ENCODE measurements at places on chromosomes 7 and 10. TPM values are rescaled to one million over a fixed set of nuclear protein-coding genes. Genes with fewer than 3 reads are reported as not detected.

EPDR1 gene
- not detected for total RNA-seq

DNA sequence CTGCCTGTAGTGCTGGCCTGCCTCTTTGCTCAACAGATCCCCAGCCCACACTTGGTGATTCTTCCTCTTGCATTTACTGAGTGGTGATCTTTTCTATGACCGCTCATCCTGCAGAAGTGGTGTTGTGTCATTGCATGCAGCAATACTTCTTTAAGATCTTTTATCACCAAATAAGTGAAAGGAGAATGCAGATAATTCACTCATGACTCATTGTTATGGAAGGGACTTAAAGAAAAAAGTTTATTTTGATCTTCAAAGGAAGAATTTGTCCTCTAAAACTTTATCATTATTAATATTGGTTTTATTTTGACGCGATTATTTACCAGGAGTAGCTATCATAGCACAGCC, 489.1 kb upstream of the CELF2 start:
- no peak for DNase-seq

SFTPA1 gene
- total RNA-seq: not detected

GNAI1 gene
- total RNA-seq: 0.35 TPM

DNA sequence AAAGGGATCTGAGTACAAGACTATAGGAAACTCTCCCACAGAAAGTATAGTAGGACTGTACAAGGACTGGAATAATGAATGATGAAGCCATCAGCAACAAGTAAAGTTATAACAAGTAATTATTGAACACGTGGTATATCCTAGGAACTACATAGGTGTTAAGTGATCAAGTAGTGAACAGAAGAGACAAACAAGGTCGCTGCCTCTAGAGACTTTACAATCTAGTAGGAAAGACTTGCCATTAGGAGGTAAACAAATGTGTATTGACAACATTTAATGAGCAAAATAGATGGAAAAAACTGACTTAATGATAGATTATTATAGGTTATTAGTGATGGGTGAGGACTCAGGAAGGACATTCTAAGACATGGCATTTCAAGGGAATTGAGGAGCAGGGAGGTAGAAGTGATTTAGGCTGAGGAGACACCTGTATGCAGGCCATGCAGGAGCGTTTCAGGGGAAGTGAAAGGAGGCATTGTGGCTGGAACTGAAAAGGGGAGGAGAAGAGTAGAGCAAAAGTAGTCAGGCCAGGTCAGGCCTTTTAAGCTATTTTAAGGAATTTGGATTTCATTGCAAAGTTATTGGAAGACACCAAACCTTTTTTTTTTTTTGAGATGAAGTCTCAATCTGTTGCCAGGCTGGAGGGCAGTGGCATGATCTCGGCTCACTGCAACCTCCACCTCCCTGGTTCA, 8.5 kb upstream of the GLCCI1 start:
- DNase-seq: no peak

GRCh38 chr10:126240483-126240882, 147.8 kb downstream of the ADAM12 start:
- DNase-seq: no peak

DNA sequence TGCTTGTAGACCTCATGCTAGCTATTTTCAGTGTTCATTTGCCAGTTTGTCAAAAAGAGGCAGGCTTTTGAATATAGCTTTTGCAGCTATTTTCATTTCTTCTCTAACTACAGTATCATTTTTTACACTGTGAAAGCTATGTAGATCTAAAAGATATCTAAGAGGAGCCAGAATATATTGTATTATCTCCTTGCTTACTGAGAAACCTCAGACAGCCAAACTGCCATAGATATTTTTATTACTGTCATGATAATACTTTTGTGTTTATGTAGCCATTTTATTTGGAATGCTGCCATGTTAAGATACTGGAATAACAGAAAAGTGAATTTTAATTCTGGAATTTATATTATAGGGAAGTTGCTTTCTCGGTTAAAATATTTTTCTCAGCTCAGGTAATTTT, 37.2 kb downstream of the ANKIB1 start:
- no peak for DNase-seq

NEUROD6 gene
- total RNA-seq: not detected

DNA sequence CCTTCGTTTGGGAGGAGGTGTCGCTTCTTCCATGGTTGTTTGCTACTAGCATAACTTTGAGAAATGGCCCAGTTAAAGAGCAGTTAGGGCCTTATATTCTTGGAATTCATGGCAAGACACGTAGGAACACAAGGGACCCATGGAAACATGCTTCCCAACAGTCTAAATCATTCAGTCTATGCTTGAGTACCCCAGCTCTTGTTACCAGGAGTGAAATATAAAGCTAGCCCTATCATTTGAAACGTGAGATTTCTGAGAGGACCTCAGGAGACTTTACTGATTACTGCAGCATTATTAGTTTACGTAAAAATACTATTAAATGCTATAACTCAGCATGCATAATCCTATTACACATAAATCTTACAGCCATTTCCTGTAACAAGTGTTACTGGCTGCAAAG, 328.6 kb upstream of the CDC14C start:
- DNase-seq: no peak

- DNase-seq: no peak
Observed at GRCh38 chr7:67788669-67789068, 792.0 kb downstream of the TYW1 start.

DNA sequence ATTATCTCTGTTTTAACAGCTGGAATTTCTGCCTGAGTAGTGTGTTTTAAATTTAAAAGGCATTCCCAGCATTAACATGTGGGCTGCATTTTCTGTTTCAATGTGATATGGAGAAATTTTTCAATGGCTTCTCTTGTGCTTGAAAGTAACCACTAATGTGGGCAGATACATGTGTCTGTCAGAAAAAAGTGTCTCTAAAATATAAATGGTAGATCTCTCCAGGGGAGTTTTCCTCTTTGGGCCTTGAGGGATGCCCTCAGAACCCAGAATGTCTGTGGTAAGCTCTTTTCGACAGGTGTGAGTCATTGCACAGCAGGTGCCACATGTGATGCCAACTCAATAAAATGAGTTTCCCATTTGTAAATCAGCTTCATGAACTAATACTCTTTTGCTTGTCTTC, 221.1 kb downstream of the SEMA3E start:
- DNase-seq: no peak

ACTL6B gene
- total RNA-seq: not detected

ZNF485 gene
- 2.4 TPM for total RNA-seq

PRSS37 gene
- total RNA-seq: not detected

DNA sequence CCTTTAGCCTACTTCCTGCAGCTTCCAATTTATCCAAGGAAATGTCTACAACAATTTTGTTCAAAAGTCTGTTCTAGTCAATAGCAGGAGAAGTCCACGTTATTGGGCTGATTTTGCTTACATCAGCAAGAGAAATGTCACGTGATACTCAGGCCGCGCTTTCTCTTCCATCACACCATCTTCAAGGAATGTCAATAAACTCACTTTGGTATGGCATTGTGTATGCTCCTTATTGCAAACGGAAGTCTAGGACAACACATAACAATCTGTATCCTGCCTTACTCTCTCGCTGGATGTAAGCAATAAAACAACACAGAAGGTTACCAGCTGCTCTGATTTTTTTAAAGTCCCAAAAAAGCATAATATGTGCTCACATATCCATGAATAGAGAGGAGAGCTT, 17.1 kb upstream of the STK17A start:
- no peak for DNase-seq

EPHB6 gene
- 59.9 TPM for total RNA-seq

GRCh38 chr7:157096286-157097055, 42.3 kb upstream of the UBE3C start:
- DNase-seq: no peak

DNA sequence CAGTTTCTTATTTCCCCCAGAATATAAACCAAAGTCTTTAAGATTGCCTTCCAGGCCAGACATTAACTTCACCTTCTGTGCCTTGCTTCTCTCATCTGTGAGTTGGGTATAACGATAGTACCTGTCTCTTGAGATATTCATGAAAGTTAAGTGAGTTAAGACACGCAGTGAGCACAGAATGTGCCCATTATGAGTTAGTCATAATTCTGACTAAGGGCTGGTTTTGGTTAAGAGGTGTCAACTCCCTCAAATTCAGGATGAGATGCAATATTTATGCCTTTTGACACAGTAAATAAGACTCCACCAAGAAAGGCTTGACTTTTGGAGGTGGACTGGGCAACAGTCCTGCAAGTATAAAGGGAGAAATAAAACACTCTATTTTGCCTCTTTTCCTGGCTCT, 528.7 kb upstream of the IGFBP3 start:
- no peak for DNase-seq

COL13A1 gene
- total RNA-seq: not detected

TCAF1 gene
- total RNA-seq: 10.9 TPM

GRCh38 chr7:125355899-125356298, 426.3 kb upstream of the POT1 start:
- no peak for DNase-seq

HOXA10 gene
- total RNA-seq: not detected

PGAM2 gene
- not detected for total RNA-seq

OLAH gene
- total RNA-seq: not detected

GRCh38 chr10:6151087-6151977, 51.4 kb upstream of the PFKFB3 start:
- DNase-seq: no peak

- DNase-seq: no peak
Observed at GRCh38 chr7:72281308-72281707, 130.8 kb downstream of the CALN1 start.

Data from T-helper 17 cell (primary cell).